ENCODE measurements at places on chromosomes 2 and 18. TPM values are rescaled to one million over a fixed set of nuclear protein-coding genes. Genes with fewer than 3 reads are reported as not detected.

GRCh38 chr2:54420524-54421172, 35.5 kb upstream of the SPTBN1 start:
- no peak for DNase-seq
- H3K27ac ChIP-seq: no peak overlapping the region
- no peaks in the 10 kb centered on the region for H3K4me1 ChIP-seq
- H3K36me3 ChIP-seq: no peaks in the 10 kb centered on the region

DNA sequence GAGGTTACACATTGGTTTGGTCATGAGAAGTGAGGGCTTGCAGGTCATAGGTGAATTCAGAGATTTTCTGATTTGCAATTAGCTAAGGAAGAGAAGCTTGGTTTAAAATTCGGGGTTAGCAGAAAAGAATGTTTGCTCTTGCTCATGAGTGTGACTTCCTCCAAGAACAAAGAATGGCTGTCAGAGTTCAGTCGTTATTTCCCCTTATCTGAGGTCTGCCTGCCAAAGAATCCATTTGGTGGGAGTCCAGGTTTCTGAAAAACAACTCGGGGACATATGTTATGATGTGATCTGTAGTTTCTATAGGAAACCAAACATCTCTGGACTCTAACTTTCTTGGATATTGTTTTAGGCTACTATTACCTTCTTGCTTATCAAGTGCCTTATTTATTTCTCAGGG, 3.2 kb upstream of the UGT1A6 start:
- H3K4me3 ChIP-seq: no peak overlapping the region
- H3K27ac ChIP-seq: no peak overlapping the region
- no peaks in the 10 kb centered on the region for H3K36me3 ChIP-seq
- peaks cover 6% of the 10 kb centered on the region for H3K4me1 ChIP-seq
- DNase-seq: no peak
- peaks cover 8% of the 10 kb centered on the region for H3K27me3 ChIP-seq

GRCh38 chr18:13108330-13108729, 110.2 kb upstream of the LDLRAD4 start:
- H3K36me3 ChIP-seq: peaks cover 55% of the 10 kb centered on the region
- no peaks in the 10 kb centered on the region for H3K27me3 ChIP-seq
- no peaks in the 10 kb centered on the region for H3K4me1 ChIP-seq
- H3K27ac ChIP-seq: no peak overlapping the region

DNA sequence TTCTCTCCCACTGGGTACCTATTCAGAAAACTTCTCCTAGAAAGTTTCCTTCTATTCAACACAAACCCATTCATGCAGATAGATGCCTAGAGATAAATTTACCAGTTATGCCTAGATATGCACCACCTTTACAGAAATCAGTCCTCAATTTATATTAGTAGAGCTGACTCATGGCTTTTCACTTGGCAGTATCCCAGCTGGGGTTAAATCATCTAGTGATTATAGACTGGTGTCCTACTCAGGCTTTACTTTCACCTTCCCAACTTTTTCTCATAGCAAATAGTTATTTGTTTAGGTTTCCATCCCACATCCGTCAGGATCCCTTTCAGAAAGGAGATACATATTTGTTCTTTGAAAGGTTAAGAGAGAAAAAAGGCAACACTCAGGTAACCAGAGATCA, 124.5 kb downstream of the AQP4 start:
- no peak for DNase-seq
- no peaks in the 10 kb centered on the region for H3K36me3 ChIP-seq
- H3K27me3 ChIP-seq: no peaks in the 10 kb centered on the region
- no peak overlapping the region for H3K27ac ChIP-seq
- no peak overlapping the region for H3K4me3 ChIP-seq

- no peak overlapping the region for H3K4me3 ChIP-seq
- peak overlapping the region; percentile 48 for H3K27ac ChIP-seq
- DNase-seq: peak; percentile 93
- no peaks in the 10 kb centered on the region for H3K27me3 ChIP-seq
Measured at GRCh38 chr2:43178602-43179542, 47.5 kb downstream of the ZFP36L2 start.

DNA sequence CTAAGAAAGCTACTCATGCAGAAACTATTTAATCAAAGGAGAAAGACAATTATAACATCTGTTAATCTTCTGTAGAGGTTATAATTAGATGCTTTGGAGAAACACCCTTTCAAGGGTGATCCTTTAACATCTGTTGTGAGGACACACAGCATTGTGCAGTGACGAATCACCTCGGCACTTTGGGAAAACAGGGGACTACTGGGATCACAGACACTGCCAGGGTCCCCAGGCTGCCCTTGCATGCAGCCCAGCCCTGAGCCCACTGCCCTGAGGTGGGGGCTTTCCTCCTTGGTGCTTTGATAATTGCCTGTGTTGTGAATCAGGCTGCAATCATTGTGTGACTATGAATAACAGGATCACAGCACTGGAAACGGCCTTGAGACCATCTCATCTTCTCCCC, 10.6 kb downstream of the NCKAP5 start:
- no peak overlapping the region for H3K4me3 ChIP-seq
- no peak for DNase-seq
- H3K36me3 ChIP-seq: no peaks in the 10 kb centered on the region
- H3K27ac ChIP-seq: no peak overlapping the region
- no peaks in the 10 kb centered on the region for H3K4me1 ChIP-seq
- peaks cover 4% of the 10 kb centered on the region for H3K27me3 ChIP-seq

DNA sequence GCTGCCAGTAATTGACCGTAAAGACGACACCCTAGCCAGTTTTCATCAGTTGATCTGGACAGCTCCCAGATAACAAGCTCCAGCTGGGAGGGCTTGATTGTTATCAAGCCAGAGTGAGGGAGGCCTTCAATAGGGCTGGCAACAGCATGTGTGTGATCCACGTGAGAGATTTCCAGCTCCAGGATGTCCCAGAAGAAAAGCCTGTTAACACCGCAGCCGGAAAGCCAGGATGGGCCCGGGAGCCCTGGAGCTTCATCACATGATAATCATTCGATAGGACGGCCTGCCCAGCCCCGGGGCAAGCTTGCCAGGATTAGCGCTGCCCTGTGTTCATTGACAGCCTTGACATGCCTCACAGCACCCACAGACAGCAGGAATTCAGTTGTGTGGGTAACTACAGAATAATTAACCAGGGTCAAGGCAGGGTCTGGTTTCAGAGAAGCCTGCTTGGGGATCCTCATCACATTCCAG, 182.5 kb downstream of the C1D start:
- no peaks in the 10 kb centered on the region for H3K27me3 ChIP-seq
- DNase-seq: no peak
- H3K36me3 ChIP-seq: no peaks in the 10 kb centered on the region
- H3K27ac ChIP-seq: peak overlapping the region; percentile 43
- peaks cover 14% of the 10 kb centered on the region for H3K4me1 ChIP-seq

DNA sequence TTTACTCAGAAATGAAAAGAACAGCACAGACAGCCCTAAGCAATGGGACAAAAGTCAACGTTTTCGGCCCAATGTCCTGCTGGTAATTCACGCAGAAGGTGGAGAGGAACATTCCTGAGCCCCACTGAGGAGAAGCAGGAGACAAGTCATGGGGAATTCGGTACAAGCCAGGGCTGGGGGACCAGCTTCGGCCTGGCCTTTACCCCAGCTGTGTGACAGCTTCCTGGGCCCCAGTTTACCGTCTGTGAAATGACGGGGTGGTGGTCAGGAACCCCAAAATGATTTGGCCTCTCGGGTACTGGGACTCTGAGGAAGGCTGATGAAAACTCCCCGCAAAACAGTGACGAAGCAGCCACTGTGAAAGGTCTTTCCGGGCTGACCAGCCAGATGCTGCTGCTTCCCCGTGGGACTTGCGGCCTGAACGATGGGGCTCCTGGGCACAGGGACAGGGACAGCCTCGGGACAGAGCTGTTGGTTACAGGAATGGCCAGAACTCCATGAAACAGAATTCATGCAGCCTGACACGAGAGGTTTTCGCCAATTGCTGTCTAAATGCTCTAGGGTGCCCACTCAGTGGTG, 21.6 kb downstream of the KIF1A start:
- no peak overlapping the region for H3K4me3 ChIP-seq
- no peaks in the 10 kb centered on the region for H3K36me3 ChIP-seq
- DNase-seq: peak; percentile 53
- H3K27ac ChIP-seq: no peak overlapping the region

DNA sequence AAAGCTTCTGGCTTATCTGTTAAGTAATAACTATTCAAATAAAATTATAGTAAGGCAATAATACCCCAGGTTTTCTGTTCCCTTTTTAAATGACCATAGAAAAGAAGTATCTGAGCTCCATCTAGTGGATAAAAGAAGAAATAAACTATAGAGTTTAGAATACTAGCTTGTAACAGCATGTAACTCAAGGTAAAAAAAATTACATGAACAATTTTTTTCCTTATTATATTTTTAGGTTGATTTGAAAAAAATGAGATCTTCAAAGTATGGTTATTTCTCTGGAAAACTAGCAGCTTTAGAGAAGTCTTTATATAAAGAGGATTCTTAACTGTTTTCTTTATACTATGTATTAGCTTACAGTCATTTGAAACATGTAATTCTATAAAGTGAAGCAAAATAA, 58.1 kb downstream of the NCKAP1 start:
- no peaks in the 10 kb centered on the region for H3K27me3 ChIP-seq
- peaks cover 66% of the 10 kb centered on the region for H3K36me3 ChIP-seq
- no peak overlapping the region for H3K4me3 ChIP-seq

Gene CNRIP1
- 46.3 TPM for total RNA-seq

DNA sequence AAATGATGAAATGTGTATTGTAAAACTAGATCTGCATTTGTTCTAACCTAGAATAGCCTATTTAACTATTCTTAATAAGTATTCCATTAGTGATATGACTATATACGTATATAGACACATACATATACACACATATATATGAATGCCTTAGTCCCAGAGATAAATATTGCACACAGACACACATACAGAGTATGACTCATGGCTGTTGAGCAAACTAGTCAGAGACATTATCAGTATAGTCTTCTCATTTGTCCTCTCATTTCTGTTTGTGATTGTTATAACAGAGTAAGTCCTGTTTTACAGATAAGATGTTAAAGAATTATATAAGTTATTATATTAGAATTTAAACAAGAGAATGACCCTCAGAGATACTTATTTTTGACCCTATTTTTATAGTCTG, 202.5 kb downstream of the CCDC102B start:
- no peak for DNase-seq
- no peak overlapping the region for H3K4me3 ChIP-seq
- H3K4me1 ChIP-seq: no peaks in the 10 kb centered on the region
- H3K27ac ChIP-seq: no peak overlapping the region
- no peaks in the 10 kb centered on the region for H3K27me3 ChIP-seq

- peak; percentile 69 for DNase-seq
- no peaks in the 10 kb centered on the region for H3K4me1 ChIP-seq
- H3K4me3 ChIP-seq: no peak overlapping the region
- H3K27me3 ChIP-seq: peaks cover 70% of the 10 kb centered on the region
- H3K36me3 ChIP-seq: no peaks in the 10 kb centered on the region
Measured at GRCh38 chr2:26913606-26913998, 56.8 kb upstream of the MAPRE3 start.

Gene MARCHF4
- total RNA-seq: 1.5 TPM

GRCh38 chr2:234770715-234771141, 181.1 kb upstream of the SH3BP4 start:
- no peak overlapping the region for H3K27ac ChIP-seq
- no peak for DNase-seq
- H3K36me3 ChIP-seq: no peaks in the 10 kb centered on the region
- H3K4me1 ChIP-seq: peaks cover 6% of the 10 kb centered on the region

Gene PCARE
- not detected for total RNA-seq

Gene CCDC178
- not detected for total RNA-seq

Gene MGAT5
- total RNA-seq: 28.3 TPM
